Stimulated activated naive B cell treated with anti-CD40 and anti-IgM and Interleukin-4, amounts not matched to agents 10 μg/mL and 1 μg/mL and 100 μg/mL, for 72 hours (primary cell): ENCODE measurements at places on chromosomes 1 and 21.

DNA sequence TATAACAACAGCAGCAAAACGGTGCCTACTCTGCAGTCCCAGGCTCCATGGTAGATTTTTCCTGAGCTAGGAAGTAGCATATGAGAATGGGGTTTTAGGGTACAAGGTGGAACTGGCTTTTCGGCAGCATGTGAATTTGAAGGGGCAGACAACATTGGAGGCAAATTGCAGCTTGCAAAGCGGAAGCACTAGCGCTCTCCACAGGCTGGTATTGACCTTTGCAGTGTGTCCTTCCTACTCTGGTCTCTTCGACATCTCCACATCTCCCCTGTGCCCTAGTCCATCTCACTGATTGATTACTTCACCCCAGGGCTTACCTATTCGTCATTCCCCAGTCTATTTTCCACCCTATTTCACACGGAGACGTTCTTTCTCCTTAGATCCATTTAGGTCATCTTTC is 13.0 kb downstream of the IGSF21 start:
- no peak for DNase-seq

- no peak for DNase-seq
Observed at GRCh38 chr1:171742577-171742922, 685 bp upstream of the VAMP4 start.

- no peak for DNase-seq
Observed at GRCh38 chr21:44887126-44887806, 13.8 kb upstream of the PTTG1IP start.

GRCh38 chr21:41363370-41364270 is 1.8 kb downstream of the MX2 start:
- no peak for DNase-seq

DNA sequence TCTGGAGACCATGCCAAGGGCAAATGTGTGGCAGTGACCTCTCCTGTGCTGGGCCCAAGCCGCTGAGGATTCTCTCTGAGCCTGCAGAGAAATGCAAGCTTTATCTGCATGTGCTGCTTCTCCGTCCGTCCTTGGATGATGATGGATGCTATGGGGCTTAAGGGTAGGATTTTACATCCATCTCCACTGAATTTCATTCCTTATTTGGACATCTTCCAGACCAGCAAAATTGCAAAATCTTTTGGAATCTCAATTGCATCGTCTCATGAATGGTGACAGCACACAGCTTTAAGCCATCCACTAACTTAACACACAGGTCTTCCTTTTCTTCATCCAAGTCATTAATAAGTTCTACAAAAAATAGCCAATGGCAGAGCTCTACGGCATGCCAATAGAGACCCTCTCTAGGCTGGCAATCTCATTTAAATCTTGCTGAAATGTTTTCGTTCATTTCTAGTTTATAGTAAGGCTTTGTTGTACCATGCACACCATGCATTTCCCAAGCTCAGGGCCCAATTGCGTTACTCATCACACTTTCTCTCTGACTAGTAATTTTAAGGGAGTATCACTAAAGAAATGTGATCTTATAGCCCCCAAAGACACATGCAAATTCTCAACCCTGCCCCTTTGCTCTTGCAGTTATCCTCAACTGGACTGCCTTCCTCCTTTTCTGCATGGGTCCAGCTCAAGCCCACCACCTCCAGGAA is 11.1 kb downstream of the BATF3 start:
- DNase-seq, result no peak

- no peak for DNase-seq
Observed at GRCh38 chr1:30668546-30669327, 54.6 kb downstream of the MATN1 start.

DNA sequence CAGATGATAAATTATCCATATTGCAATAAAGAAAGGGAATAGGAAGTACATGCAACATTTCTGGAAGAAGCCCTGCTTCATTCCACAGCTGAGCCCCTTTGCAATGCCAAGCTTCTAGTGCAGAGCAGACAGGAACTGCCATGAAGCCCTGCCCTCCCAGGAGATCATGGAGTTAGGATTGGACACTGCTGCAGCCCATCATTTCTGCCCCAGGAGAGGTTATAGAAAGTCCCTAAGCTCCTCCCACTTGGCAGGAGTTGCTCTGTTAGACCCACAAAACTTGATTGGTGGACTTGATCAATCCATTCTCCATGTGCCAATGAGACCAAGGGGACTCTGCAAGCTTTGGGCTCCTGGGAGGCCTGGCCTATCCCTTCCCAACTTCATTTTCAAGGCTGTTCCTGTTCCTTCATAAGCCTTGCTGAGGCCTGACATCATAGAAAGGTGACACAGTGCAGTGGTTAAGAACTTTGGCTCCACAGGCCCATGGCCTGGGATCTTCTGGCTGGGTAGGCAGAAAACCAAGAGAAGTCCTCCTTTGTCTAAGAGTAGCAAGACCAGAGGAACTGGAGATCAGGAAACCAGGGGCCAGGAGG is 1.3 kb upstream of the LAPTM5 start:
- no peak for DNase-seq

DNA sequence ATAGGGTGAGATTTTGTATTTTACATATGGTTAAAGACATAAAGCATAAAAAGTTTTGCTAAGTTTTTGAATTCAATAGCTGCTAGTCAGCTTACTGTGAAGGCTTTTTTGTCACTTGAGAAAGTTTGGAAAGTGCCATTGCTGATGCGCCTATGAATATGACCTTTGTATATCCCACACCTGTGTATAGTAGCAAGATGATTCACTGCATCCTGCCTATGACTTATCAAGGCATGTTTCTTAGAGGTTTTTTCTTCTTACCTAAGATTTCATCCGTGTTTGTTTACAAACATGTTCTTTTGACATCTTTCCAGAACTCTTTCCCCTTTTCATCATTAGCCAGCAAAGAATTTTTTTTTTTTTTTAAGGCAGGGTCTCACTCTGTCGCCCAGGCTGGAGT is 51.5 kb downstream of the PRKAA2 start:
- no peak for DNase-seq
